ENCODE measurements at places on chromosomes 2 and 18. TPM values are rescaled to one million over a fixed set of nuclear protein-coding genes. Genes with fewer than 3 reads are reported as not detected.
A peak's percentile ranks its signal among the peaks of the same experiment; 100 is the strongest.

GRCh38 chr2:226334981-226335720 lies 464.5 kb downstream of the IRS1 start:
- peak; percentile 81 for DNase-seq

GRCh38 chr2:202965810-202966460 lies 48.7 kb upstream of the NBEAL1 start:
- peak; percentile 63 for DNase-seq

GRCh38 chr2:238294393-238295143 lies 6.2 kb upstream of the PER2 start:
- DNase-seq, result no peak

GRCh38 chr2:38185012-38185491 lies 109.1 kb upstream of the CYP1B1 start:
- DNase-seq, result peak; percentile 73

GRCh38 chr2:236819275-236820002 lies 249.8 kb downstream of the ACKR3 start:
- no peak for DNase-seq

DNA sequence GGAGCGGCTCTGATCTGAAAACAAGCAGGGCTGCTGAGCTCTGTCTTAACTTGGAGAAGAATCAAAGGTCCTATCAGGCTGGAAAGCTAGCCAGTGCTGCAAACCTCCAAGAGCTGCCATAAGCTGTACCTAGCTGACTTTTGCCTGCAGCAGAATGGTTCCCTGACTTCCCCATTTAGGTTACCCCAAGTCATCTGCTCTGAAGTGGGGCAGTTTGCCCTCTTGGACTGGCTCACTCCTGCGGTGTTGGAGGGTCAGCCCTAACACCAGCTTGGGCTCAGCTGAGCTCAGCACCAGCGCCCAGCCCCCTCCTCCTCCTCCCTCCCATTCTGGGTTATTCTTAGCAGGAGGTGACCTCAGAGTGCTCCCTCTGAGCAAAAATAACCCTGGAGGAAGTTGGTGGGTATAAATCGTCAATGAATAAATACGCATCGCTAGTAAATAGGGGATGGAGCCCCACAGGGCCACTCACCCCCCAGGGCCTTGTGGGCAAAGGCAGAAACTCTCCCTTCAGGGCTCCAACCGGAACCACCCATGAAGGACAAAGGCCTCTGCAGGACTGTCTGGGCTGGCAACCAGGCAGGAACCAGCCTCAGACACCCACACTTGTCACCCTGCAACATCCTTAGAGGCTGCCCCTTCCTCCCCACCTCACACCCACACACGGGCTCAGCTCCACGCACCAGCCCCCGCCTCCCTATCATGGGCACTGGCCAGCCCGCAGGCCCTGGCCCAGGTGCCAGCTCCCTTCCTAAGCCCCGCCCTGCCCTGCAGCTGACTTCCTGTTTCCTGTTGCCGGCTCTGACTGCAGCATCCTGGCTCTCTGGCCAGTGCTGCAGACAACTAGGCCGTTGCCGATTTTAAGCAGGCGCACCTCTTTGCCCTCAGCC lies 46.9 kb downstream of the DNMT3A start:
- peak; percentile 24 for DNase-seq

DNA sequence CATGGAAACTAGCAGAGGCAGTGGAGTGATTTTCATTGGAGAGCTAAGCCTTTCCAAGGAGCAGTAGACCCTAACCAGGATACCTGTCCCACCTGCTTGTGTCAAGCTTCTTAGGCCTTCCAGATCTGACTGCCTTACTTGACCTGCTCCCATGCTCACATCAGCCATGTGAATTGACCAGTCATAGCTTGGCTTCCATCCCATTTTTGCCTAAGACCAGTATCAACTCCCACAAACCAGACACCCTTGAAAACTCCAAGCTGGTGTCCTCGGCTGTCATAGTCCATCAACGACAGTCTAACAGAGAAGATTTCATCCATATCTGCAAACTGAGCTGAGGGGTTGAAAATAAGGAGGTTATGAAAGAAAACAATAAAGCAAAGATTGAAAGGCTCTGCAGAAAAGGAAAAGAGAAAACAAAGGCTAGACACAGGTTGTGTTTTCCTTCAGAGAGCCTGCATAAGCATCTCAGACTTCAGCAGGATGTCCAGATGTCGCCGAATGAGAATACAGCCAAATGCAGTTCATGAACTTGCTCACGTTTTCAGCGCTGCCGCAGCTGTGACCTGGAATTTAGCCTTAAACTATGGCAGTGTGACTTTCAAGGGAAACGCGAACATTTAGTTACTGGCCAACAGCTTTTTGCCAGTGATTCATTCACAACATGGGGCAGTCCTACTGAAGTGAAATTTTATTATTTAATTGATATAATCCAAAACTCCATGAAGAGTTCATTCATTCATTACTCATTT lies 868.1 kb upstream of the ID2 start:
- peak; percentile 12 for DNase-seq

DNA sequence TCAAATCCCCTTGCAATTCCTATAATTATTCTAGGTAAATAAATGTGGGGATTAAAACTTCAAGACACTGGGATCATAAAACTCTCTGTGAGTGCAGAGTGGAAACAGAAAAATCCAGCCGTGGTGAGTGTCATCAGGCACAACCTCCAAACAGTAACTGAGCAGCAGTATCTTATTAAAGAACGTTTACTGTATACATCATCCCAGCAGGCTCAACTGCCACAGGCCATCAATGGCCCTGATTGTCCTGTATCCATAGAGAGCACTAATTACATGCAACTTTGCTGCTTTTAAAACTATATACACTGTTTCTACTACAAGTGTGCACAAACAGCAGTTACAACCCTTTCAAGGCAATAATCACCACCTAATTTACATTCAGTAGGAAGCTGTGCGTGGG lies 23.9 kb downstream of the GAREM1 start:
- no peak for DNase-seq

DNA sequence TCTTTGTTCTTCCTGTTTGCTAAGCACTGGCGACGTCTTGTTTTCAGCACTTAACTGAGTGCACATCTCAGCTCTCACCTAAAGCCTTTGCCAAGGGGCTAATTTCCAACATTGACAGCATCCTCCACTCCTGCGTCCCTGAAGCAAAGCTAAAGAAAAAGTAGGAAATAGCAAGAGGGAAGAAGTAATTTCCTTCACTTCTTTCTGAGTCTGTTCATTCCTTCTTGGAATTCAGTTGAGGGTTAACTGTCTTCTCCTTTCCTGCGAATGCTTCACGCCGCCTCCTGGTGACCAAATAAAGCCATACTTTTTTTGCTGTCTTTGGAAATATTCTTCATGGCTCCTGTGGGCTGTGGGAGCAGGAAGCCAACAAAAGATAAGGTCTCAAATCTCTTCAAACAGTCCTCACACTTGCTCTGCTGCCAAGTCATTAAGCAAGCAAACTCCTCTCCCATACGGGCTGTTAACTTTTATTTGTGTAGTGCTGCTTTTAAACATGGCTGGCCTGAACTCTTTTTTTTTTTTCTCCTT lies 100.9 kb downstream of the DPP10 start:
- DNase-seq, result no peak

Gene LMAN2L
- 22.9 TPM for total RNA-seq

DNA sequence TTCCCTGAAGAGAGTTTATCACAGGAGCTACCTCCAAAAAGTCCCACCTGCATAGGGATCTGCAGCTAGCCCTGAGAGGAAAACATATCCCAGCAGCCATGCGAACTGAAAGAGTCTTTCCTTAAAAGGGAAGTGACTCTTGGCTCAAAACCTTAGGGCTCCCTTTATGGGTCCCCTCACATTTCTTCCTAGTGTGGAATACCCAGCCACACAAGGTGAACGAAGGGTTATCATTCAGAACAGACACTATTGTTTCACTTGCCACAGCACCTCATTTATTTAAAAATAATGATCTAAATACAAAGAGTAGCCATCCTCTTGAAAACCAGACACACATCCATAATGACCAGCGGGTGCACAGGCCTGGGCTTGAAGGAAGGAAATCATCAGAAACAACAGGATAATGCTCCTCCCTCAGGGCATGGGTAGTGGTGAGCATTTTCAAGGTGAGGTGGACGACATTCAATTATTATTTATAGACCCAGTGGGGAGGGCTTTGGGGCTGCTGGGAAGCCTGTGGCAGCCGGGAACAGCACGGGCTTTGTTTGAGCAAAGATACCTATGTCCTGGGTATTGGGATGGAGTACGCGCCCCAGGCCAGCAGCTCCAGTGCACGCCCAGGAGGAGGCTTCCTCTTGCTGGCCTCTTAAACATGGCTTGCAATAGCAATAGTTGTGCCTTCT lies 119.0 kb upstream of the ITGA6 start:
- DNase-seq, result no peak

DNA sequence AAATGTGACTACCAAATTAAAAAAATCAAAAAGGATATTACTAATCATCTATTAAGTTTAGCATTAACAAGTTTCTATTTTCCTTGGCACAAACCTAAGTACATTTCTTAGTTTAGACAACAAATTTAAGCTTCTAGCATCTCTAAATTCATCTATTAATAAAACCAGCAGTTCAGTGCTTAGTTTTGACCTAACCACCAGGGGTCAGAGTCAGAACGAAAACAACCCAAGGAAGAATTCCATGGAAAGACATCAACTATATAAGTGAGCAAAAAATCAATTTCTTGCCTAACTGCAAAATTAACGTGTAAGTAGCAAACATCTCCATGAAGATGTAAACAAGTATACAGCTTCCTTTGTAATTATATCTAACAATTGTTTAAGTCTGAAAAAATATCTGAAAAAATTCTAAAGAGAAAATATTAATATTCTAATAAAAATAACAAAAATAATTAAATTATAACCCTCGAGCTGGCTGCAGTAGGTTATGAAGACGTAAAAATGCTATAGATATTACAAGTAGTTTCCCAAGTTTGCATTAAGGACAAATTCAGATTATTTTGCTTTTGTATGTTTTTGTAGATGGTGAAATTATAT lies 83.7 kb downstream of the CERKL start:
- DNase-seq, result peak; percentile 50

GRCh38 chr2:238438856-238439849 lies 12.4 kb downstream of the ASB1 start:
- DNase-seq, result peak; percentile 98

Gene HRH4
- not detected for total RNA-seq

Gene GKN1
- total RNA-seq, result not detected

DNA sequence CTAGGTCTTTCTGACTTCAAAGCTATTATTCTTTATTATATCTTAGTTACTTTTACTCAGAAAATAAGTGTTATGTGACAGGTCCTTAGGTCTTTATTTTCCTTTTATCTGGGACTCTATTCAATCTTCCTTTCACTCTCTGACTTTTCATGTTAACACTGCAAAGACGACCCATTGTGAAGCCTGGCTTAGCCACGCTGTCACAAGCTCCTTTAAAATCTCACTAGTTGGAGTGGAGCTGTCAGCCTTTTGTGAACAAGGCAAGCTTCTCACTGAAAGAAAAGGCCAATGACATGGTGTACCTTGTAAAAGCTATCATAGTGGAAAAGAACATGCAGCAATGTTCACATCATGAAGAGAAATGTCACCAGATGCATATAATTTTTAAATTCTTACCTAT lies 1130.7 kb upstream of the FAM98A start:
- no peak for DNase-seq

DNA sequence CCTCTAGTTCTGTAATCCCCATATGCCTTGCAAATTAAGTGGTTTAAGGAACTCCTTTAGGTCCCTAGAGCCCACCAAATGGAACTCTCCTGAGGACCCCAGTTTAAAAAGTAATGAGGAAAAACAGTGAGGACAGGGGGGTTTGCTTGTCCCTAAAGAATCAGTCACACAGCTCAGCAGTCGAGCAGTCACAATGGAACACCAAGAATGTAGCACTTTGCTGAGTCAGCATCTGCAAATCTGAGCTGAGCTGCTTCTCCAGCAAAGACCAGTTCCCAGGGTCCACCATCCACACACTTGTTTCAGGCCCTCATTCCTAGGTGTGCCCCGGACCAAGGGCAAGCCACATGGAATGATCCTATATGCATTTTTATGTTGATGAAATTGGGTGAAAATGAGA lies 46.2 kb upstream of the NEDD4L start:
- DNase-seq, result no peak

GRCh38 chr18:60667016-60667415 lies 294.4 kb upstream of the MC4R start:
- DNase-seq, result no peak

DNA sequence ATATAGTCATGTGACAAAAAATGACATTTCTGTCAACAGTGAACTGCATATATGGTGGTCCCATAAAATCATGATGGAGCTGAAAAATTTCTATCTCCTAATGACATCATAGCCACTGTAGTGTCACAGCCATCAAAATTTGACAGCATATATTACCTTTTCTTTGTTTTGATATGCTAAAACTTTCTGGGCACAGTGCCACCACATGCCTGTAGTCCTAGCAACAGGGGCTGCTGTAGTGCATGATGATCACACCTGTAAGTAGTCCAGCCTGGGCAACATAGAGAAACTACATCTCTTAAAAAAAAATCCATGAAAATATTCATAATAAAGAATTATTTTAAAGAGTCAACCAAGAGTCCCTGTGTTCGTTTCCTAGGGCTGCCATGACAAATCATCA lies 155.5 kb upstream of the SERTAD2 start:
- DNase-seq, result no peak

DNA sequence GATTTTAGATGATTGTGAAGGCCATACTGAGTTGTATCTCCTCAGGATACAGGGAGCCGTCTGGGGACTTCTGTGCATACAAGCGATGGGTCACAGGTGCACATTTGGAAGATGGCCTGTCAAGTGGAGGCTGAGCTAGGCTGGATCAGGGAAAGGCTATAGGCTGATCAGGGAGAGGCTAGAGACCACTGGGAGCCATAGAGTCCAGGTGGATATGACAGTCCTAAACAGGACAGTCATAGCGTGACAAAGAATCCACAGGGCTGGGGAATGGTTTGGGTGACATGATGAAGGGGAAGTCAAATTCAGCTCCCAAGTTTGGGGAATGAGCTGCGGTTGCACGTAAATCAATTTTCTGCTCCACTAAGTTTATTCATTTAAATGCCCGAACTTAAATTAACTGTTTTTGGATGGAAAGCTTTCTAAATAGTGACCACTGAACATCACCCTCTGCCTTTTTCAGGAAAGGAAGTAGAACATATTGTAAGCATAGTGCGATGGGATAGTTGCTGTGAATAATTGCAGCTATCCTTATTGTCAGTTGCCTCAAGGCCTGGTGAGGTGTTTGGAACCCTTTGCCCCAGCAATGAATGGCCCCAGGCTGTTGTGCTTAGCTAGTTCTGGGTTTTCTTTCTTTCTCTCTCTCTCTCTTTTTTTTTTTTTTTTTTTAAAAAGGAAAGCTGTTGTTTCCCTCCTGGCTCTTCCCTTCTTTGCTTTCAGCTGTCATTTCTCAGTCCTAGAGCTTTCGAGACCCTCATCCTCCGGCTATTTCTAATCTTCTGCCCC lies 50.5 kb downstream of the KLHL29 start:
- no peak for DNase-seq

- DNase-seq, result peak; percentile 40
These were observed 1.1 kb downstream of the HADHB start for GRCh38 chr2:26245810-26246209.

Gene VWC2L
- total RNA-seq, result not detected

DNA sequence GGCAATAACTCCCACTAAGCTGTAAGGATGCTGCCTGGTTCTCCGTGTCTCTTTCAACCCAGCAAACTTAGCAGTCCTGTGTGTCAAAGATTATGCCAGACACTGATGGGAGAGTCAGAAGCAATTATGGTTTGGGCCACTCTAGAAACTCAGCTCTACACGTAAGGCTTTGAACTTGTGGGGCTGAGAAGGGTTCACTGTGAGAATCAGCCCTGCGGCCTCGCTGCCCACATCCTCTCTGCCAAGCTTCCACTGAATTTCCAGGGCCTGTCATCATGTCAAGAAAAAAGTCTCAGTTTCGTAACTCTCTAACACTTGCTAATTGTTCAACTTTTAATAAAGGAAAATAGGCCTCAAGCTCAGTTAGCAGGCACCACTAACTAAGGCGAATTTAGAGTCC lies 308.8 kb upstream of the LYPD1 start:
- DNase-seq, result no peak

- peak; percentile 17 for DNase-seq
These were observed 46.9 kb downstream of the NAB1 start for GRCh38 chr2:190695739-190696138.
